ENCODE measurements at places on chromosomes 6 and 20.

DNA sequence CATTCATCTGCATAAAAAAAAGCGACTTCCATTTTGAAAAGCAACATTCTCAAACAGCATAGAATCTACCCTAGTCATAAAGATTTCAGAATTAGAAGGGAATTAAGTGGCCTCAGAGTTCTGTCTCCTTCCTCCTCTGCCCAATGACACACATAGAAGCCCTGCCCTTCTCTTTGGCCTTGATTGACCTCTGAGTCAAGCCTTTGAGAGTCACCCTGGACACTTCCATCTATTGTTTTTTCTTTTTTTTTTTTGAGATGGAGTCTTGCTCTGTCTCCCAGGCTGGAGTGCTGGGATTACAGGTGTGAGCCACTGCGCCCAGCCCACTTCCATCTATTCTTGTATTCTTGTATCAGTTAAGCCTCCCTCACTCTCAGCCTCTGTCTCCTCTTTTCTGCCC lies 44.8 kb upstream of the CTNNBL1 start:
- DNase-seq = no peak

GRCh38 chr6:73648166-73648565 lies 5.6 kb downstream of the SLC17A5 start:
- DNase-seq = no peak

- DNase-seq = no peak
Observed at GRCh38 chr6:104959026-104959858, 2.3 kb downstream of the LIN28B start.

DNA sequence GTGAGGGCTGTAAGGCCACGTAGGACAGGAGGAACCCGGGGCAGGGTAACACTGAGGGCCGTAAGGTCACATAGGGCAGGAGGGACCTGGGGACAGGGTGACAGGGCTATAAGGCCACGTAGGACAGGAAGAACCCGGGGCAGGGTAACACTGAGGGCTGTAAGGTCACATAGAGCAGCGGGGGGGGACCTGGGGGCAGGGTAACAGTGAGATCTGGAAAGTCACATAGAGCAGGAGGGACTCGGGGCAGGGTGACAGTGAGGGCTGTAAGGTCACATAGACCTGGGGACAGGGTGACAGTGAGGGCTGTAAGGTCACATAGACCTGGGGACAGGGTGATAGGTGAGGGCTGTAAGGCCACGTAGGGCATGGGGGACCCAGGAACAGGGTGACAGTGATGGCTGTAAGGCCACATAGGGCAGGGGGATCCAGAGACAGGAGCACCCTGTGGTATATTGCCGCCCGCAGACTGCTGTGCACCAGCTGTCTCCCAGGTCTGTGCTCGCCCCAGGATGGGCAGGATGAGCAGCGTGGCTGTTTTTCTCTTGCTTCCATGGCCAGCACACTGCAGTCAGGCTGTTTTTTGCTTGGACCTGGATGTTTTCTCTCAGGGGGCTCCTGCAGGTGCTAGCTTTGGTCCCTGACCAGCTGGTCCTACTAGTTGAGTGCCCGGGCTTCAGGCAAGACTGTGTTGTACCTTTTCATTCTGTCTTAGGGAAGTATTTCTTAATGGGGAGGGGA lies 55.7 kb downstream of the SYTL3 start:
- no peak for DNase-seq

DNA sequence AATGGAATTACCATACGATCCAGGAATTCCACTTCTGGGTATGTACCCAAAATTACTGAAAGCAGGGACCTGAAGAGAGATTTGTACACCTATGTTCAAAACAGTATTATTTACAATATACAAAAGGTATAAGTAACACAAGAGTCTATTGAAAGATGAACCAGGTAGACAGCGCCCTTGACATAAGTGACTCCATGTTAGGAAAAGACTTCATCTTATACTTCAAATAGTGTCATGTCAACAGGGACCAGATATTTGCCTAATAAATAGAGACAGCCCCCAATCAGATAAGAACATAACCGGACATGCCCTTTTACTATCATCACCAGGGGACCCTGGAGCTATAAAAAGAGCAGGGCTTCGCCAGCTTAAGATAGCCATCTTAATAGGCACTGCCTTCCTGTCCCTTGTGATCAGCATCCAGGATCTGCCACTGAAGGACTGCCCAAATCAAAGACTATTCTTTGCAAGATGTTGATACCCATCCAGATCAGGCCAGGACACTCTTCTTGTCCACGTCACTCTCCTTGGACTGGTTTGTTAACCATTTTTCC lies 309.0 kb upstream of the SULF2 start:
- no peak for DNase-seq

DNA sequence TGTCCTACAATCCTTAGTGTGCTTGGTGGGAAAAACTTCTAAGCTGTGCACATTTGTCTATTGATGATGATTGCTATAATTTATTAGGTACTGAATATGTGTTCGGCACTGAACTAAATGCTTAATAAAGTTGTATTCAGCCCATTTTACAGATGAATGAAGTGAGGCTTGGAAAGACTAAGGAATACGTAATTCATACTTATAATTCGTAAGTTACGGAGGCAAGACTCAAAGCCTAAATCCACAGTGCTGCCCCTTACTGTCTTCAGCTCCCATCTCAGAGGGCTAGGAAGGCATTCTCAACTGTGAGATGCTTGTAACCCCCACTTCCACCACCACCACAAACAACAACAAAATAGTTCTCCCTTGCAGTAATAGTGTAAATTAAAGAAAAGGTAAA lies 171.3 kb downstream of the HS3ST5 start:
- no peak for DNase-seq

DNA sequence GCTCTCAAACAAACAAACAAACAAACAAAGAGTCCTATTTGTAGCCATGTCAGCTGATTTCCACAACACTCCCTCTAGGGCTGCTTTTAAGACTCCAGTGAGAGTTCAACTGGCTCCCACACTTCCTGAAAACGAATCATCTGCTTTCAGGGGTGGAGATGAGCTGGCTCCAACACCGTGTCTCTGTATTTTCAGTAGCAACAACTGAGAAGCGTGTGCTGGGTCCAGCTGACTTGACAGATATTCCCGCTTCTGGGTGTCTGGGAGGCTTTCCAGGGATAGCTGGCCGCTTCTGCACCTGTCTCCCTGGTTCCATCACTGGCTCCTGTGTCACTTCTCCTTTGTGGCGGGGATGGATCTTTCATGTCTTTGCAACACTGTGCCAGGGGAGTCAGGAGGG lies 272.5 kb upstream of the SOX4 start:
- DNase-seq = no peak

- DNase-seq = no peak
Observed at GRCh38 chr6:38753707-38754106, 38.6 kb downstream of the DNAH8 start.

DNA sequence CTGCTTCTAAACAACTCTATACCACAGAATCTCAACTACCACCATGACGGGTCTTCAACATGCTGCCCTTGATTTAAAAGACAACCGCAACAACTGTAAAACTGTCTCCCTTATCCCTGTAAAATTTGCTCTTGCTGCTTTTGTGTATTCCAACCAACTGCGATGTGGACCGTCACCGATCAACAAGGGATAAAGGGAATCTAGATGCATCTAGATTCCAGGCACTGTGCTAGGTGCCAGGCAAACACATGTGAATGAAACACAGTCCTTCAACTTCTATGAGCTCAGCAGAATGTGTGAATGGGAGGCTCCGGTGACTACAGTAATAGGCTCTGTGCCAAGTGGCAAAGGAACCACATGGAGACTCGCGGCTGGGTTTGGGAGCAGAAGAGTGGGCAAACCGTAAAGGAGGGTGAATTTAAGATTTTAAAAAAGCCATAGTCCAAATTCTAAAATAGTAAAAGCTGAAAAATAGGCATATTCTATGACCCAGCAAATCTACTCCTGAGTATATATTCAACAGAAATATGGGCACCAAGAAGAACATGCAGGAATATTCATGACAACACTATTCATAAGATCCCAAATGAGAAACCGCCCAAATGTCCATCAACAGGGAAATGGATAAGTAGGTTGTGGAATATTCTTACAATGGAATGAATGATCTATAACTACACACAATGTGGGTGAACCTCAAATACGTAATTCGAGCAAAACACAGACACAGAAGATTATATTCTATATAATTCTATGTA lies 3.7 kb upstream of the PRND start:
- DNase-seq = no peak

GRCh38 chr6:148885136-148885865 lies 138.5 kb downstream of the UST start:
- DNase-seq = no peak

DNA sequence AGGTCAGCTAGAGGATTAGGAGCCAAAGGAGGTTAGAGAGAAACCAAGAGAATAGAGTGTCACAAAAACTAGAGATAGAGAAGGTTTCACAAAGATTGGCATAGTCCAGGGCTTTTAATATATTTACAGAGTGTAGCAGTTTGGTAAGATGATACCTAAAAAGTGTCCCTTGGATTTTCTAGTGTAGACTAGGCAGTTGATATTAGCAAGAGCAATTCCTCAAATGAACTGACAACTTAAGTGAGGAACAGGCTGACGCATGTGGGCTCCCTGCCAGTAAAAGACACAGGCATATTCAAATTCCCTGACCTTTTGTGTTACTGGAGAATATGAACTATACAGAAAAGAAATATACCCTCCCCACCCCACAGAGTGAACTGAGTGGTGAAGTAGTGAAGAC lies 40.1 kb downstream of the VTA1 start:
- no peak for DNase-seq

- DNase-seq = no peak
Observed at GRCh38 chr6:55775029-55775318, 100.4 kb downstream of the BMP5 start.

DNA sequence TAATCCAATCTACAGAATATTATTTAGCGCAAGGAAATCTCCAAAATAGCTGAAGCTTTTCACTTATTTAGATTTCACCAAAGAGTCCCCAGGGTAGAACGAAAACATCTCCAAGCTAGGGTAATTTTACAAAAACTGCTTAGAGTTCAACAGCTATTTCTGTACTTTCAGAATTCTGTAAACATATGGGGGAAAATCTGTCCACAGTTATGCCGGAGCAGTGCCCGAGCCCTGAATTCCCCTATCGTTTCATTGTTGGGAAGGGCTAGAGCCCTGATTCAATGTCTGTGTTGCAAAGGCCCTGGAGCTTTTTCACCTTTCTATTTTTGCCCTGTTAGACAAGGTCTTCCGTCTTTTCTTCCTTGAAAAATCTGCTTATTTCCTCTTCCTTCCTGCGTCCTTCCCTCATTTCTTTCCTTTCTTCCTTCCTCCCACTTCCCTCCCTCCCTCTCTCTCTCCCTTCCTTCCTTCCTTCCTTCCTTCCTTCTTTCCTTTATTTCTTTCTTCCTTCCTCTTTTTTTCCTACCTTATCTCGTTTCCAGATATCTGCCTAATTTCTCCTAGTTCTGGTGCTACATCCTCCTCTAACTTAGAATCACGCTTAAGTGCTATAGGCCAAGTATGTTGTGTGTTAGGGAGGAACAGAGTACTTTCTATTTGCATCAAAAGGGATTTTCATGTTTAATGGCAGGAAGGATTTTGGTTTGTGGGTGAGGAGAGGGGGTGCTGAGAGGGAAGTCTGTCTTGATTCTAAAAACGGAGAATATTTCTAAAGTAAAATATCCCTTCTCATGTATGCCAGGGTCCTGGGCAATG lies 122.5 kb upstream of the BMP2 start:
- no peak for DNase-seq

GRCh38 chr20:19909725-19910124 lies 107.4 kb upstream of the NAA20 start:
- no peak for DNase-seq

All from cortex of kidney (tissue), 1 donor.